ENCODE measurements at places on chromosomes 12 and 14.

DNA sequence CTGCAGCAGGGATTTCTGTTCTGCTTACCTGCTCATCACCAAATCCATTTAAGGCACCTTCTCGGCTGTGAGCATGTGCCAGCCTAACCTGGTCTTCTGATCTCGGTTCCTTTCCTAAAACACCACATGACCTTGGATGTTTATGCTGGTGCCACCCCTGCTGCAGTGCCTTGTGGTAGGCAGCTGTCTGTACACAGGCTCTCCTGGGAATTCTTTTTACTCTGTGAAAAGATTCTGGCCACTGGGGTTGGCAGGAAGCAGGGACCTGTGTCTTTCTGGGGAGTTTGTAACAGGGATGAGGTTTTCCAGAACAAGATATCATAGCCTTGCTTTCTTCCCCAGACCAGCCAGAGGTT is 10.4 kb upstream of the PLEKHG3 start:
- no peak for DNase-seq

DNA sequence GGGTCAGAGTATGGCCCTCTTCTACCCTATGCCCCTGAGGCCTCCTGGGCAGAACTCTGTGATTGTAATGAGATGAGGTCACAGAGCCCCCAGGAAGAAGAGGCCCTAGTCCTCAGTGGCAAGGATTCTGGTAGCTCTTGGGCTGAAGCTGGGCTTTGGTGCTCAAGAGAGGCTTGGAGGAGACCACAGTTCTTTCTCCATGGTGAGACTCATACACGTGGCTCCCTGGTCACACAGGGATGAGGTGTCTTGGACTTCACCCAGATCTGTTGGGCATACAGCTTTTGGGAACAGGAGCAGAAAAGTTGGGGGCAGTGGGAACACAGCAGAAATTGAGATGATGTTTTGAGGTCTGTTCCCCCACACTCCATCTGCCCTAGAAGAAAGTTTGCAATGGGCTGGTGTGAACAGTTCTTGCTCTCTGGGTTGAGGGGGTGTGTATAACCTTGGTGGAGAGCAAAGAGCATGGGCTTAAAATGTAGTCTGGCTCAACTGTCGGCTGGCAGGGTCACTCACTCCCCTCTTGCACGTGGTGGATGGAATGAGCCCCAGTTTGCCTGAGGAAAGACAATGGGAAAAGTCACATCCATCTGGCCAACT is at the start of gene KRT86:
Gene KRT86, plus strand, starts transcription at position 125 of the 600 bp plus-strand sequence. CDS start 27,272 bp downstream, outside the sequence.
- DNase-seq, result no peak

DNA sequence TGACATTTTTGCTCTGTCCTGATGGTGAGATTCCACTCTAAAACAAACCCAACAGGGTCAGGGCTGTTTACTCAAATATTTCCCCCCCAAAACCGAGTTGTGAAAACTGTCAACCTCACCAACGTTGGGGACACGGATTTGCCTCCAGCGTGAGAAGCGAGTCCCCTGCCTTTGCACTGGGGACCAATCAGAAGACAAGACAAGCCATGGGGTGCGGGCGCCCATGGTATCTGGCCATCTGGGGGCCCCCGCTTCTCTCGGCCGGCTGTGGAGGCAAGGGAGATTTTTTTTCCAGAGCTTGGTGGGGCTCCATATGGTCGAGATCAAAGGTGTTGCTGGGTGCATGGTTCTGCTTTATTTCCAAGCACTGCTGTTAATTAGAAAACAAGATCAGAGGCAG is 272.1 kb downstream of the BCL11B start:
- DNase-seq, result no peak

DNA sequence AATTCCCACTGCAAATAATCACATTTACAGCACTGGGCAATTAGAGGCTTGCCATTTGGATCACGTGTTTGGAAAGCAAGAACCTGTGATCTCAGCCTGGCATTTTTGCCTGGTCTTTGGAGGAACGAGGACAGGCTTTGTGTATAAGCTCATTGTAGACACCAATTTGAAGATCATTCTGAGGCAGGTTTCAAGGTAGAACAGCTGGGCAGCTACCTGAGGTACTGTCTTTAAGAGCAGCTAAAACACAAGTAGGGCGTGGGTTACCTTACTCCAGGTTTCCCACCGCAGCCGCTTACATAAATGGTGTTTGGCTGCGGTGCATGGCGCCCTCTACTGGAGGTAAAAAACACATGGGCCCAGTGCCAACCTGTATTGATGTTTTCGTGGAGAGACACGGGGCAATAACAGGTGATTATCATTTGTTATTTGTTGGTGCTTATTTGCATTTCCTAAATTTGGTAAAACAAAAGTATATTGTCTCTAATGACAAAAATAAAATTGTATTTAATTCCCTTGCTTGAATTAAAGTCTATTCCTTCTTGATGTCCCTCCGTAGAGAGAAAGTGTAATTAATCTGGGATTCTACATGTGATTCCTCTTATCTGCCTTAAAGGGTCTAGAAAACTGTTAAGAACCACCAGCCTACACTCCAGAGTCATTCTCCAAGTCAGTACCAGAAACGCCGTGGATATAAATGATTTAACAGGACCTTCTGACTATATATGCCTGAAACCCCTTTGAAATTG is 69.7 kb downstream of the SVOP start:
- DNase-seq, result no peak

GRCh38 chr12:59322473-59322872 is 273.4 kb upstream of the SLC16A7 start:
- DNase-seq, result no peak

Data from GF-D8 (cell line).